ENCODE measurements at places on chromosomes 1 and 21.

DNA sequence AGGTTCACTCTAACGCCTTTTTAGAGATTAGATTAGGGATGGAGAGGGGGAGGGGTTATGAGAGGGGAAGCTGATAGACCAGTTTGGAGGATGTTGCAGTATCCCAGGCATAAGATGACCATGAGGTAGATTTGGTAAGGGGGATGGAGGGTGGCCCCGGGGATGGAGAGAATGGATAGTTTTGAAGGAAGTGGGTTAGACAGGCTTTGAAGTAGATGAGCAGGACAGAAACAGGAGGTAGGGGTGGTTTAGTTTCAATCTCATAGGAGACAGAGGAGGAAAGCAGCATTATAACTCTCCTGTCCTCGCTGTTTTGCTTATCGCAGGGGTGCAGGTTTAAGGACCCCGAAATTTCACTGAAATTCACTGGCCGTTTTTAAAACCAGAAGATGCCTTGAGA lies 11.8 kb downstream of the UBIAD1 start:
- DNase-seq: no peak

DNA sequence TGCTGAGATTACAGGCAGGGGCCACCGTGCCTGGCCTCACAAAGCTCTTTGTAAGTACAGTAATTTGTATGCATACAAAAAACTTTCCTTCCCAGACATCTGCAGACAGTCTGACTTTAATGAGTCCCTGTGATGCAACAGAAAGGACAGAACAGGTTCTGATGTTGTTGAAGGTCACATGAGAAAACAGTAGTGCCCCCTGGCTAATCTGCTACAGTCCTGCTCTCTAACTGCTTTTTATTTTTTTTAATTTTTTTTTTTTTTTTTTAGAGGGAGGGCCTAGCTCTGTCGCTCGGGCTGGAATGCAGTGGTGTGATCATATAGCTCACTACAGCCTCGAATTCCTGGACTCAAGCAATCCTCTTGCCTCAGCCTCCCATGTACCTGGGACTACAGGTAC lies 36.7 kb downstream of the ACBD3 start:
- DNase-seq: no peak

DNA sequence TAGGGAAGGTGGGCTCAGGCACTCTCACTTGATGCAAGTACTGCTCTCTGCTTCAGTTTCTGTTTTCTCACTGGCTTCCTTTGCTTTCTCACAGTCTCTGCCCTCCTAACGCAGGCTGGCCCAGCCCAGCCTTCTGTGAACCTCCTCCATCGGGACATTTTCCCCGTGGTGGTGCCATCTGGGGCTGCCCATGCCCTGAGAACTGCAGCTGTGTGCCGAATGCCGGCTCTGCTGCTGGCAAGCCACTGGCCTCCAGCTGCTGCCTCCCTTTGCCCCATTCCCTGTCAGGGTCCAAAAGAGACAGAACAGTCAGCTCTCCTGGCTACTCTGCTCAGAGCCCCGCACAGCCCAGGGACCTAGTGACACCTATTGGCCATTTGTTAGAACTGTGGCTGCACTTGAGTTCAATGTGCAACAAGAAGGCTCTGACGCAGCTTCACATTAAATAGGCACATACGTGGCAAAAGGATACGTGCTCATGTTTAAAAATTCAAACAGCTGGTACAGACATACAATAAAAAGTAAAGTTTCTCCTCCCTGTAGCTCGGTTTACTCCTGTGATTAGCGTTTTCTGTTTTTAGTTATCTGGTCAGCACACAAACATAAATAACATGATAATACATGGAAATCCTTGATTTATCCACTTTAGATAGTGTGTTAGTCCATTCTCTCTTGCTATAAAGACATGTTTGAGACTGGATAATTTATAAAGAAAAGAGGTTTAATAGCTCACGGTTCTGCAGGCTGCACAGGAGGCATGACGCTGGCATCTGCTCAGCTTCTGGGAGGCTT lies 46.6 kb downstream of the FCRL5 start:
- DNase-seq: no peak

GRCh38 chr1:10905841-10906655 lies 106.4 kb upstream of the TARDBP start:
- DNase-seq: no peak

- no peak for DNase-seq
Measured at GRCh38 chr1:26112407-26112775, 767 bp downstream of the PDIK1L start.

- no peak for DNase-seq
Measured at GRCh38 chr1:150622303-150622975, 7.0 kb downstream of the ENSA start.
